Stimulated activated CD4-positive, alpha-beta T cell treated with anti-CD3 and anti-CD28 coated beads, TNF-alpha, amount 100 ng/mL, for 48 hours (primary cell): ENCODE measurements at places on chromosomes 1 and 21.

GRCh38 chr1:58548371-58548770 lies 1.8 kb upstream of the OMA1 start:
- DNase-seq = no peak

- DNase-seq = no peak
Measured at GRCh38 chr1:50603274-50604271, 180.3 kb upstream of the DMRTA2 start.

GRCh38 chr1:70277875-70278274 lies 56.7 kb downstream of the SRSF11 start:
- DNase-seq = no peak

DNA sequence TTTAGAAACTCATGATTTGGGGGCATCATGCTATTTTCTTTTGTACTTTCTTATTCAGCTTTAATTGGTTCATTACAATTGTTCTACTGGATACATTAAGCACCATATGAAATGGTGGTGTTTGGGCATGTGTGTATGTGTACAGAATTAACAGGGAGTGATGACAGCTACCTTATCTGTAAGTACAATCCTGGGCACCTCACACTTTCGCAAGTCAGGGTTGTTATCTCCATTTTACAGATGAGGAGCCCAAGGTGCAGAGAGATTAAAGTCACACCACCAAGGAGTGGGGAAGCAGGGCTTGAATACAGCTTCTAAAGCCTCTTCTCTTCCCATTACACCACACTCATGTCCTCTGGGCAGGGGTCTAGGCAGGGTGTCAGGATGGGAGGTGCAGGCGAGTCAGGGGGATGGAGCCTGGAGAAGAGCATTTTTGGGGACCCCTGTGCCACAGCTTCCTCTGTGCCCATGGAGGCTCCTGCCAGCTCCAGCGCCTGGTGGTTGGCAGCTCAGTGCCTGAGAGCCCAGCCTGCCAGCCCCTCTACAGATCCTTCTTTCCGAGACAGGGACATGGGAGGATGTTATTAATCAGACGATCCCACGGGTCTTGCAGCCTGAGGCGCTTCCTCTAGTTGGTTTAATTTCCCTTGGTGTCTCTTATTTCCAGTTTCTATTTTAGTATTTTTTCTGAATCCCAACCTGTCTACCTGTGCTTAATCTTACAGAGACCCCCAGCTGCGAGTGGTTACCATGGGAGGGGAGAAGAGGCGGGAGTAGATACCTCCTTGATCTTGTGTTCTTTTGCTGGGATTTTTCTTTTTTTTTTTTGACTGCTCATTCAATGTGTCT lies 126.2 kb upstream of the CD34 start:
- DNase-seq = no peak

DNA sequence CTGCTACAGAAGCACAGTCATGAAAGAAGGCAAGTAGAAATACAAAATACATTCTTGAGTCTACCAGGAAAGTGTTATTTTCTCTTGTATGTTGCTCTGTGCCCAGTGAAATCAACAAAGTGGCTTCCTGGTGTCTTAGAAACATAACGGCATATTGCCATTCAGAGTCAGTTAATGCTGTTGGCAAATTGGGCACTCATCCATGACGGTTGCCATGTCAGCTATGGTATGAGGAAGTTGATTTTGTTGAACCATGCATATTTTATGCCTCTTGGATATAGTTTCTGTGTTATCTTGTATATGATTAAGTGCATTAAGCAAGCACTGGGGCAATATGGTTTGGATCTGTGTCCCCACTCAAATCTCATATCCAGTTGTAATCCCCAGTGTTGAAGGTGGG lies 153.1 kb upstream of the CXADR start:
- DNase-seq = no peak

- DNase-seq = no peak
Measured at GRCh38 chr1:198848649-198849048, 209.8 kb downstream of the PTPRC start.

GRCh38 chr1:61388566-61388965 lies 306.2 kb downstream of the NFIA start:
- no peak for DNase-seq

- peak; percentile 14 for DNase-seq
Measured at GRCh38 chr1:61741711-61742619, at the start of gene PATJ. Gene PATJ, plus strand, starts transcription at chr1:61742480. Its CDS starts 20,413 bp downstream, at chr1:61762893.

DNA sequence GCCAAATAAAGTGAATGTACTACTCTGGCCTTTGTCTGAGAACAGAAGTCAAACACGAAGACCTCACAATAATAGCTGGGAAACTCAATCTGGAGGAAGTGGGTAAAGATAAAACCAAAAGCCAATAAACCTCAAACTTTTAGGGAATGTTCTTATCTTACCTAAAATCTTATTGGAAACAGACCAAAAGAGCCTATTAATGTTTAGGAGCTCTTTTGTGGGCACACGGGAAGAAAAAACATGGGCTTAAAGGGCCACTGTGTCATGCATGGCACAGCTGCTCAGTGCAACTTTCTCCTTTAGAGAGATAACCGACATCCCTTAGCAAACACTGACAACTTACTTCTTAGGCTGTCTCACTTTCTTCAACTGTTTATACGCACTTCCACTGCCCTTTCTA lies 16.1 kb downstream of the EIF2B3 start:
- no peak for DNase-seq

- DNase-seq = no peak
Measured at GRCh38 chr1:226126824-226127569, 59.5 kb downstream of the ACBD3 start.

GRCh38 chr1:27992276-27992675 lies 32.5 kb downstream of the XKR8 start:
- no peak for DNase-seq

DNA sequence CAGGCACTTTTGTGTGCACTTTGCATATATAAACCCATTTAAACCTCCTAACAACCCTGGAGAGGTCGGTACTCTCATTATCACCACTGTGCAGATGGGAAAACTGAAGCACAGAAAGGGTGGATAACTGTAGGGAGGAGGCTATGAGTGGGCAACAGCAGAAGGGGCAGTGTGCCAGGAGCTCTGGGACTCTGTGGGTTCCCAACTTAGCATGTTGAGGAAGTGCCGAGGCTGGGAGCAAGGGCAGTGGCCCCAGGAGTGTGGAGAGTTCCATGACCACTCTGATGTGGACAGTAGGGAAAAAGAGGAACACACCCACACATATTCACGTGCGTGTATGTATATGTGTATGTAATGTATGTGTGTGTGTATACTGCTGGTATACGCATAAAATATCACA lies 25.7 kb upstream of the KCNC4 start:
- no peak for DNase-seq

DNA sequence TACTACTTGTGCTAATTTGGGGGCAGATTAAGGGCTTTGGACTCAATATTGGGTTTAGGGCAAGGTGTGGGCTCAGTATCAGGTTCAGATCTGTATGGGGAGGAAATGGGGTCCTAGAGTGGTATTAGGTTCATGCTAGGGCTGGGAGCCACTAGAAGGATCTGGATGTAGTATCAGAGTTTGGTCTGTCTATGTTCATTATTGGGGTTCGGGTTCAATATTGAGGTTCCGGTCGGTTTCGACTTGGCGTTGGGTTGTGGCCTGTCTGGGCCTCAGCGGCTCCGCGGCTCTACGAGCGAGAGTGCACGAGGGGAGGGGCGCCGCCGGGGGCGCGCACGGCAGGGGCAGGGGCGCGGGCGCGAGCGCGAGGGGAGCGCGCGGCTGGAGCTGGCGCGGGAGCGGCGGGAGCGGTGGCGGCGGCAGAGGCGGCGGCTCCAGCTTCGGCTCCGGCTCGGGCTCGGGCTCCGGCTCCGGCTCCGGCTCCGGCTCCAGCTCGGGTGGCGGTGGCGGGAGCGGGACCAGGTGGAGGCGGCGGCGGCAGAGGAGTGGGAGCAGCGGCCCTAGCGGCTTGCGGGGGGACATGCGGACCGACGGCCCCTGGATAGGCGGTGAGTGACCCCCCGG lies at the start of gene PTPRF:
Gene PTPRF, plus strand, starts transcription at position 401 of the 624 bp plus-strand sequence. CDS start 14,193 bp downstream, outside the sequence.
- DNase-seq = no peak

GRCh38 chr1:211511947-211512346 lies 20.0 kb upstream of the RD3 start:
- DNase-seq = no peak

- no peak for DNase-seq
Measured at GRCh38 chr1:210830034-210831028, 303.6 kb downstream of the KCNH1 start.

- no peak for DNase-seq
Measured at GRCh38 chr1:78091215-78091813, 45.5 kb downstream of the GIPC2 start.

DNA sequence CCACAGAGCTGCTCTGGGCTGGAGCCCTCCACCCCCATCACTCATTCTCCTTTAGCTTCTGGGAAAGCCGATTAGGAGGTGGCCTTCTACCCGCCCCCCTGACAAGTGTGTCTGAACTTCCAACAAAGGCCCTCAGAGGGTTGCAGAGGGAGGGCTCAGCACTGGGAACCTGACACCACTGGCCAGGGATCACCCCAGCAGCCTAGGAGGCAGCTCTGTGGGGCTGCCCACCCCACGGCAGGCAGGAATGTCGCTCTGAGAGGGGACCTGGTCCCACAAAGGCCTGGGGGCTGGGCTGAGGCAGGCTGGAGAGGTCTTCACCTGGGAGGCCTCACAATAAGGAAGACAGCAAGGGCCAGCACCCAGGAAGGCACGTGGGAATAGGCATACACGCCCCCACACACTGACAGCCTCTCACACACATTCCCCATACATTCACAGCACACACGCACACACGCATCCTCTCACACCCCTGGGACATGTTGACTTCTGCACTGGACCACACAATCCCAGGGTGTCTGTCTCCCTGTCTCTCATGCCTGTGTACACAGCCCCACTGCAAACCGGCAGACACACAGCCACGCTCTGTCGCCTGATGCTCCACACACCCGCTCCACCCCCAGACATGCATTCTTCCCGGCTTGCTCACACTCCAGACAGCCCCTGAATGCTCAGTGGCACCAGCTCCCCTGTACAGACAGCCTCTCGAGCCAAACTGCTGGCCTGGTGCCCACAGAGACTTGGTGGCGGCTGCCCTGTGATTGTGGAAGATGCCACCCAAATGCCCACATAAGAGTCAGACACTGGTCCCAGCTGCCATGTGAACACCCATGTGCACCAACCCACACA lies 30.7 kb downstream of the DMBX1 start:
- no peak for DNase-seq

GRCh38 chr1:20732588-20733359 lies at the start of gene SH2D5:
Gene SH2D5, minus strand, starts transcription at chr1:20732703. Its CDS starts 4,659 bp downstream, at chr1:20728044.
- peak; percentile 69 for DNase-seq

GRCh38 chr1:17161137-17161740 lies 42.0 kb upstream of the PADI2 start:
- no peak for DNase-seq

GRCh38 chr1:171817511-171818265 lies 23.6 kb upstream of the DNM3 start:
- no peak for DNase-seq
